ENCODE measurements at places on chromosomes 6 and 20. TPM values are rescaled to one million over a fixed set of nuclear protein-coding genes. Genes with fewer than 3 reads are reported as not detected.
A peak's percentile ranks its signal among the peaks of the same experiment; 100 is the strongest.

GRCh38 chr6:138971601-138972000 is 16.5 kb downstream of the REPS1 start:
- no peaks in the 10 kb centered on the region for H3K27me3 ChIP-seq
- peaks cover 52% of the 10 kb centered on the region for H3K4me1 ChIP-seq
- no peak for DNase-seq
- peak overlapping the region; percentile 85 for H3K27ac ChIP-seq
- H3K4me3 ChIP-seq, result peak overlapping the region; percentile 11

The ARHGAP40 gene
- total RNA-seq, result not detected

The VWA7 gene
- total RNA-seq, result 1.9 TPM

DNA sequence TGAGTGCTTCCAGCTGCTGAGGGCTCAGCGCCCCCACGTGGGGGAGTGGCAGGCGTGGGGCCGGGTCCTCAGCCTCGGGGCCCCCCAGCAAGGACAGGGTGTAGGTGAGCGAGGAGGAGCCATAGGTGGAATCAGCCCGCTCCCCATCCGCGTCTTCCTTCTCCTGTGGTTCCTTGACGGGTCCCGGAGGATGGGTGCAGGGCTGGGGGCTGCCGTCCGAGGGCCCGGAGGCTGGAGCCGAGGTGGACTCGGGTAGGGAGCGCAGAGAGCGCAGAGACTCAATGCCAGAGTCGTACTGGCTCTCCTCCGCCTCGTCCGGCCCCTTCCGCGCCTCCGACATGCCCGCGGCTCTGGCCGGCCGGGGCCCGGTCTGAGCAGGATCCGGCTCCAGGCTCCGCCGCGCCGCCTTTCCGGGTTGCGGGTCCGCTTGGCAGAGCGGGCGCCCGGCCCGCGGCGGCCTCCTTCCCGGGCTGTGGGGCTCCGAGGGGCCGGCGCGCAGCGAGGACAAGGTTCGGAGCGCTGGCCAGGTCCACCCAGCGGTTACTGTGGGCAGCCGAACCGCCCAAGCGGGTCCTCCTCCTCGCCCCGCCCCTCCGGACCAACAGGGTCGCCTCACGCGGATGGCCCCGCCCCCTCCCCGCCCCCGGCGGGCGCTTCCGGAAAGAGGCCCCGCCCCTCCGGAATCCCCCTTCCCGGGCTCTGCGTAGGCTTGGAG is at the start of gene NFKBIE:
NFKBIE (minus strand) TSS at position 545 of the 715 bp plus-strand sequence; CDS start at position 340, 205 bp downstream.
- H3K4me3 ChIP-seq, result peak within 1 kb of the TSS; percentile 80
- peak; percentile 92 for DNase-seq
- no peaks in the 10 kb centered on the region for H3K36me3 ChIP-seq
- no peak within 1 kb of the TSS for H3K27ac ChIP-seq

GRCh38 chr6:126152372-126152745 is 166.0 kb downstream of the TRMT11 start:
- no peak for DNase-seq
- no peaks in the 10 kb centered on the region for H3K36me3 ChIP-seq

The DLK2 gene
- 1.4 TPM for total RNA-seq

DNA sequence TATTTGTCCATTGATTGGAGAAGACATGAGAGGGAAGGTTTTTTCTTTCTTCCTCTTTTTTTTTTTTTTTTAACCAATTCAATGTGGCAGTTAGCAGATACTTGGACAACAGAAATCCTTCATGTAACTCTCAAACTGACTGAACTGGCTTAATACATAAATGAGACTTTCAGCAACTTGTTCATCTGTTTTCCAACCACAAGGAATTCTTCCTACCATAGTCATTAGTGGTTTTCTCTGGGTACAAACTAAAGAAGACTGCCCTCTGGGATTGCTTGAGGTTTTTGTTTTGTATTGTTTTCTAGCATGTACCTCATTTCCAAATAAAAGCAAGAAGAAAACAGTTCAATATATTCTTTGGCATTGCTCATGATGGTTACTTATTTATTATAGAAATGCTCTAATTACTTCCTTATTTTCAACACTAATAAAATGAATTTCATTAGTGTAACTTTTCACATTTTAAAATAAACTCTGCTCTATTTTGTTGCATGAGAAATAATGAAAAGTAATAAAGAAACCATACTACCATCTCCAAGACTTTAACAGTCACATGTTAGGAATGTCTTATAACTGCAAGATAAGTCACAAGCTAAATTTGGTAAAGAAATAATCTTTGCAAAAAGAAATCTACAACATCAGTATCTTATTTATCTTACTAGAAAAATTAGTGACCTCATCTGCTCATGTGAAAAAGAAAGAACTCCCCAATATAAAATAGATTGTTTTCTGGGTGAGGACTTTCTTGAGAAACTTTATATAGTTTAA is 52.0 kb downstream of the ME1 start:
- no peaks in the 10 kb centered on the region for H3K27me3 ChIP-seq
- H3K4me1 ChIP-seq, result no peaks in the 10 kb centered on the region
- no peak for DNase-seq
- H3K4me3 ChIP-seq, result no peak overlapping the region

DNA sequence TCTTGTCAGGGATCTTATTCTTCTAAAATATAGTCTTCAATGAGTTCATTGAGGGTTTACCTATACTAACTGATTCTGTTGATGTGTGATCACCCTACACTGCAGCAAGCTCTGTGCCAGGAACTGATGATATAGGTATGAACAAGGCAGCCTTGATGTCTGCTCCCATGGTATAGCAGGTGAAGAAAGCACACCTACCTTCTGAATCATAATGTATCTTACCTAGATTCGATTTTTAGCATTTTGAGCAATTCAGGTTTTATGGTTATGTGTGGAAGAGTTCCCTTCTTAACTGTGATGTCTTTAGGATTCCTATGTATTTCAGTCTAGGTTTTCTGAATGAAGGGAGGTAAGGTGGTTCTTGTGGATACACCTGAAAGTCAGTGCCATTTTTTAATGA is 223.0 kb downstream of the DOK5 start:
- no peak for DNase-seq
- H3K27me3 ChIP-seq, result peaks cover 4% of the 10 kb centered on the region
- no peaks in the 10 kb centered on the region for H3K36me3 ChIP-seq
- no peaks in the 10 kb centered on the region for H3K4me1 ChIP-seq
- H3K4me3 ChIP-seq, result no peak overlapping the region
- H3K27ac ChIP-seq, result no peak overlapping the region

- no peak overlapping the region for H3K4me3 ChIP-seq
- H3K27me3 ChIP-seq, result no peaks in the 10 kb centered on the region
- peaks cover 18% of the 10 kb centered on the region for H3K36me3 ChIP-seq
Measured at GRCh38 chr6:38057994-38058393, 238.5 kb downstream of the ZFAND3 start.

GRCh38 chr6:108074057-108074358 is 533 bp downstream of the OSTM1 start:
- H3K4me3 ChIP-seq, result peak overlapping the region; percentile 82
- H3K36me3 ChIP-seq, result no peaks in the 10 kb centered on the region
- no peak for DNase-seq
- H3K4me1 ChIP-seq, result no peaks in the 10 kb centered on the region
- H3K27me3 ChIP-seq, result no peaks in the 10 kb centered on the region
- H3K27ac ChIP-seq, result no peak overlapping the region

DNA sequence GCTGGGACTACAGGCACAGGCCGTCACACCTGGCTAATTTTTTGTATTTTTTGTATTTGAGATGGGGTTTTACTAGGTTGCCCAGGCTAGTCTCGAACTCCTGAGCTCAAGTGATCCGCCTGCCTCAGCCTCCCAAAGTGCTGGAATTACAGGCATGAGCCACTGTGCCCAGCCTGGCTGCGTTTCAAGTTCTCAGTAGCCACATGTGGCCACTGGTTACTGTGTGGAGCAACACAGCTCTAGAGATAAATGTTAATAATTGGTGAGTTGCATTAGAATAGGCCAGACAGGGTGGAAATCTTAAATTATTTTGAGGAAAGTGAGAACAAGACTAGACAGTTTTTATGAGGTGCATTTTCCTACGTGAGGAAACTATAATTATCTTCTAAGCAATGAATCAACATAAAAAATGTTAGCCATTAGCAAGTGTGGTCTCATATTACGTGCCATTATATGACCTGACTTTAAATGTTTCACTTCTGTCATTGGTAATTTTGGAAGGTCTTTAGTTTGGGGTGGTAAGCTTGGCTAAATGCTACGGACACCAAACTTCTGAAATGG is 129.6 kb downstream of the PLEKHG1 start:
- DNase-seq, result no peak
- no peaks in the 10 kb centered on the region for H3K36me3 ChIP-seq
- H3K4me3 ChIP-seq, result no peak overlapping the region
- H3K4me1 ChIP-seq, result peaks cover under 1% of the 10 kb centered on the region
- no peak overlapping the region for H3K27ac ChIP-seq

The TPD52L1 gene
- total RNA-seq, result 41.4 TPM

All from PC-3 (cell line).